Putamen (tissue), 1 donor: ENCODE measurements at places on chromosomes 5 and 9.

DNA sequence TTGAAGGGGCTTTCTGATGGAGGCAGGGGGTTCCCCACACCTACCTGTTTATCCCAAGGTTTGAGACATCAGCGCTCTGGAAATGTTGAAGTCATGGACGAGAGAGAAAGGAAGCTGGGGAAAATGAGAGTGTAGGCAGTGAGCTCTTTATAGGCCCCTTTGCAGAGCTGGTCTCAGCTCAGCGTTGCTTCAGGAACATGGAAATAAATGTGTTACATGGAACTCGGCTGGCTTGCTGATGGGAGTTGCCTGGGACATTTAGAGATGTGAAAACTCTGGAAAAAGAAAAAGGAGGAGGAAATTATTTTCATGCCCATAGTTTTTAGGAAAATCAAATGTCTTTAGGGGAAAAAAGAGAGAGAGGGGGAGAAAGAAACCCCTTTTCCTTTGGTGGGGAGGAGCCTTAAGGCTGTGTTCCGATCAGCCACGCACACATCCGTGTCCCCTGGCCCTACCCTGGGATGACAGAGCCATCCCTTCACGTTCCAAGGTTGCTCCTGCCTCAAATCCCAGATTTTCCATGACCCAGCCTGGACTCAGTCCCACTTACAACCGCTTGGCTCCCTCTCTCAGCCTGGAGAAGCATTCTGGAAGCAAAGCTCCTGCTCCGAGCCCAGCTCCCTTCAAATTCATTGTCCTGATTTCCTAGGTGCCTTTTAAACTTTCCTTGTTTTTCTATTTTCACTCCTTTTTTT lies 78.3 kb downstream of the COL27A1 start:
- DNase-seq: no peak

DNA sequence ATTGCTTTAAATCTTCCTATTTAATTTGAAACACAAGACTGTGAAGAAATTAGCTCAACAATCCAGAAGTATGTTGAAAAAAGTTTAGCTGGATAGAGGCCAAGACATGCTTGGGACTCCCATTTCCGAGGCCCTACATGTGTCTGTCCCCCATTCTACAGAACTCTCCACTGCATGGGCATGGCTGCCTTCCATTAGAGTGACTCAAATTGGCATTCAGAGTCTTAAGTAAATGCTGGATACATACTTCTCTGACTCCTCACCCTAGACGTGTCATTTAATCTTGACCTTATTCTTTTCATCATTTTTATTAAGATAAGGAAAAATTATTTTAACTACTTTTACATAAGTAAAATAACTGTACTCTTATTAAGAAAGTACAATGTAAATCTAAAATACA lies 530.4 kb upstream of the CDH9 start:
- DNase-seq: no peak

DNA sequence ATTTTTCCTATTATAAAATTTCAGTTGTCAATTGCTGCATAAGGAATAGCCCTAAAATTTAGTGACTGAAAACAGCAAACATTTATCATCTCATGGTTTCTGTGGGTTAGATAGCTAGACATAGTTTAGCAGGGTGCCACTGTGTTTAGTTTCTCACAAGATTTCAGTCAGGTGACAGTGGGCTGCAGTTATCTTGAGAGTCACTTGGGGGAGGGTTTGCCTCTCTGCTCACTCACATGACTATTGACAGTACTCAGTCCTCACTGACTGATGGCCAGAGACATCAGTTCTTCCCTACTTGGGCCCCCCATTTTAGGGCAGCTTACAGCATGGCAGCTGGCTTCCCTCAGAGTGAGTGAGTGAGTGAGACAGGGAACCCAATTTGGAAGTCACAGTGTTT lies 42.0 kb downstream of the PBX3 start:
- no peak for DNase-seq

- no peak for DNase-seq
These were observed 9.3 kb upstream of the EDIL3 start for GRCh38 chr5:84393969-84394368.

DNA sequence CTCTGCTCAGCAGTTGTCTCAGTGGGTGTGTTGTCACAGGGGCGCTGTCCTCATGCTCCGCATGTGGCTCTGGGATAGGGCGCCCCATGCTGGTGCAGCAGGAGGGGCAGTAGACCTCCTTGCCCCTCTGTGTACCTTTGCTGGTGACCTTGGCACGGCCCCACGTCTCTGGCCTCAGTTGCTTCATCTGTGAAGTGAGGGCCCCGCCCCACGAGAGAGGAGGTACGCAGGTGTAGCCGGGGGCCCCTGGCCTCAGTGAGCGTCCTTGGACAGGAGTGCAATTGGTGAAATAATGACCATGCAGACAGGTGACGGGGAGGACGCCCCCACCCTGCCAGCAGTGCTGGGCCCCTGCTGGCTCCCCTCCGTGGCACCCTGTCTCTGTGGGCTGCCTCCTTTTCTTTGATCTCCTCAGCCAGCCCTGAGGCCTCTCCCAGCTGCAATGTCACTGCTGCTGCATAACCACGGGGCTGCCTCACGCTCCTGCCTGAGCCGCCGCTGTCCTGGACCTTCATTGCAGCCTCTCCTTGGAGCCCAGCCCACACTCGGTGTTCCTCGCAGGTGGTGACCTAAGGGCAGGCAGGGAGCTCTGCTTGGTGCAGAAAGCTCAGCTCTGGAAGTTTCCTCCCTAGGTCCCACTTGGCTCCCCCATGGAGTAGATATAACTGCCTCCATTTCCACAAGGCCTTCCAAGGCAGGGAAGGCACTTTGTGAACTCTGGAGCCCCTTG lies 57.3 kb downstream of the PHF2 start:
- no peak for DNase-seq

DNA sequence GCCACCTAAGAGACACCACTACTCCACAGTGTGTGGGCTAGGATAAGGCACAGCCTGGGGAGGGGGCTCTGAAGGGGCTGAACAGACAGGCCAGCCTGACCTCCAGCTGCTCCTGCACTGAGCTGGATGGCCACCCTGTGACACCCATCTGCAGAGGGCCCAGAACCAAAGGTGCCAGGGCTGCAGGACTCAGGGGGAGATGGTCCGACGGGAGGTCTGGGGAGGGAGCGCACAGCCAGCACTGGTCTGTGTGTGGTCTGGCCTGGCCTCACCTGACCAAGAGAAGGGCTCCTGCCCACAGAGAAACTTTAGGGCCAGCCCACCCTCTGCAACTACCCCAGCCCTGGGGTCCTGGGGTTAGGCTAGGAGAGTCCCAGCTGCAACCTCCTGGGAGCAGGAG lies 789 bp downstream of the LTC4S start:
- DNase-seq: no peak

DNA sequence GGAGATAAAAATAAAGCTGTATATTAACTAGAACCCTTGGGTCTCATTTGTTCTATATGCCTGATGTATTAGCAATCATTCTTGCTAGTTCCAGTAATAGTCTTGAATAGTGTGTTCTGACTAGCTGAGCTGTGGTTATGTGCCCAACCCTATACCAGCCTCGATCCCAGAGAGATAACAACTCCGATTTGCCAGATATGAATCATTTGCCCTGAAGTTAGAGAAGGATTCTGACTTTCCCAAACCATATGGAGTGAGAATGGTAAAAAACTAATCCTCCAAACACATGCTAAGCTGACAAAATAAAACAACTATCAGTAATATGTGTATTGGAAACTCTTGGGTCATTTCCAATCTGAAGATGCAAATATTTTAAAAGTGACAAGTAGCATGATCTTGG lies 64.8 kb downstream of the ALDH1A1 start:
- no peak for DNase-seq

DNA sequence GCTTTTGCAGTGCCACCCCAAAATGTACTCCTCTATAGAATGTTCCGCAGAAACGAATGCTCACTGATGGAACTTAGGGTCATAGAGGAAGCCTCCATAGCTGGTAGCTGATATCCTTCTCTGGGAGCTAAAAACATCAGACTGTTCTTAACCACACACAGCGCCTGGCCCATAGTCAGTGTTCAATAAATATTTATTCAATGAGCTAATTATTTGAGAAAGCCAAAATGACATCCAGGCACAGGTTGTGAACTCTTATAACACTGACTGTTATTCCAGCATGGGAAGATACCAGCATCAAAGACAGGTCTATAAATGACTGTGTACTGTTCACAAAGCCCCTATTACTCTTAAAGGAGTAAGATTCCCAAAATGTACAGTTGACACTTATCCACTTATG lies 12.9 kb downstream of the GDF9 start:
- no peak for DNase-seq

GRCh38 chr5:180603076-180603594 lies 11.8 kb upstream of the SCGB3A1 start:
- DNase-seq: no peak

- no peak for DNase-seq
These were observed 48.8 kb downstream of the BARX1 start for GRCh38 chr9:93906195-93906880.

DNA sequence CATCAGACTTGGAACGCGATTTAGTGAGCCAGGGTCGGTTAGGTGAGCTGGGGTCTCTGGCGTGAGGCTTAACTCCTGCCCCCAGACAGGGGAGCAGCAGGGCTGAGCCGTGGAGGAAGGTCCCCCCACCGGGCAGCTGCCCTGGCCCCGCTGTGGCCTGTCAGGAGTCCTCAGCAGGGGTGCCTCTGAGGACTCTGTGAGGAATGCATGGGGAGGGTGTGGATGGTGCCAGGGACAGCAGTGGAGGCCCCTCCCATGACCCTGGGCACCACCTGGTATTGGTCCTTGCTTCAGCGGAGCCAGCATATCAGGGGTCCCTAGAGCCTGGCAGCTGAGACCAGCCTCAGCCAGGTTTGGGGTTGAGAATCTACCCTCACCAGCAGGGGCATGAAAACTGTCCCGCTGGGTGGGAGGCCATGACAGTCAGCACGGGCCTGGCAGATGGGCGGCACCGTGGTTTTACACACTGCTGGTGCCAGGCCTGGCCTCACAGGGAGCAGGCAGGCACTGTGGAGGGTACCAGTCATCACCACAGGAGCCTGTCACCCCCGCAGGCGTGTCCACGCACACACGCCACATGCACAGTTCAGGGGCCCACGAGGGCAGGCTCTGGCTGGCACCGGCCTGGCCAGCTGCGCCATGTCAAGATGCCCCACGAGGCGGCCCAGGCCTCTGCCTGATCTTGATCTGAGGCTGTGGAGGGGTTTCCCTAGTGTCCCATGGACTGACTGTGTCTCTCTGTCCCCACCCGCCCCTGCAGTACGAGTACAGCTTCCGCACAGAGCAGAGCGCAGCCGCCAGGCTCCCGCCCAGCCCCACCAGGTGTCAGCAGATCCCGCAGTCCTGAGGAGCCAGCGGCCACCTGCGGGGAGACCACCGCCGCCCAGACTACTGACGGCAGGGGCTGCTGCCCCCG lies 111.1 kb upstream of the LMX1B start:
- no peak for DNase-seq

GRCh38 chr5:77086368-77086688 lies 757 bp downstream of the ZBED3 start:
- DNase-seq: no peak

GRCh38 chr9:116687754-116688135 lies 640 bp downstream of the TRIM32 start:
- DNase-seq: no peak

- DNase-seq: no peak
These were observed 91.7 kb downstream of the NRG2 start for GRCh38 chr5:139951296-139951924.

GRCh38 chr5:109496112-109496511 lies 86.3 kb upstream of the PJA2 start:
- DNase-seq: peak; percentile 13

DNA sequence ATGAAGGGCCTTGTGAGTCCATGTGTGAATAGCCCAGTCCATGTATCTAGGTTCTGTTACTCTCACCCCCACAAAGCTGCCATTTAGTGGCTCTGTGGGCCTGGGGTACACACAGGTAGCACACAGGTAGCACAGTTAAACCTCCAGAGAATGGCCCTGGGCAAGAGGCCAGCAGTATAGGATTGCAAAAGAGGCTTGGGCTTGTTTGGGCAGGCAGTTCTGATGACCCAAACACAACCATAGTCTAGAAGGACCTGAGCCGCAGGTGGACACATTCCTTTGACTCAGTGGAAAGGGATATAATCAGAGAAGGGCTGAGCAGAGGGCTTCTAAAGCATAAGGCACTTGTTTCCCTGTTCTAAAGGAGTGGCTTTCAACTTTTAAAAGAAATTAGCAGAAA lies 326.8 kb upstream of the SGCD start:
- DNase-seq: no peak

DNA sequence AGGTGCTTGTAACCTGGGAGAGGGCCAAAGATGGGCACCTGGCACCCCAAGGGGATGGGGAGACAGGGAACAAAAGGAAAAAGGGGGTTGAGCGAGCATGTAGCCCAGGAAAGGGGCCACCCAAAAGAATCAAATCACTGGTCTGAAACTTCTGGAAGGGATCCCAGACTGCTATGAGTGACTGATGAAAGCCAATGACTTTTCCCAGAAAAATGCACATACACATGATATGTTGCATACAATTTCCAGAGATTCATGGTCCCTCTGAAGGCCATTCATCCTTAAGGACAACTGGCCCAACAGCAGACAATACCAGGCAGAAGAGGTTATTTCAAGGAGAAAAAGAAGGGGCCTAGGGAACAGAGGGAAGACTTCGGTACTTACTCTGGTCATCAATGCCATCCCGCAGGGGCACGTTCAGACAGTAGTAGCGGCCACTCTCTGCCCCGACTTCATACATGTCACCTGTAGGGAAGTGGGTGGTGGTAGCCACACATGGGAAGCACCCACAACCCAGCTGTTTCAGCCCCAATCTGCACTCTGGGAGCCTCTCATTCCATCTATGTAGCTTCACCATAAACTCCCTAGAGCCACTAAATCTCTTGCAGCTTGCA lies 8.4 kb downstream of the HDAC3 start:
- DNase-seq: no peak

GRCh38 chr5:100595152-100595811 lies 60.1 kb downstream of the FAM174A start:
- DNase-seq: peak; percentile 1

GRCh38 chr9:96116275-96117064 lies 185.5 kb downstream of the HSD17B3 start:
- peak; percentile 99 for DNase-seq

DNA sequence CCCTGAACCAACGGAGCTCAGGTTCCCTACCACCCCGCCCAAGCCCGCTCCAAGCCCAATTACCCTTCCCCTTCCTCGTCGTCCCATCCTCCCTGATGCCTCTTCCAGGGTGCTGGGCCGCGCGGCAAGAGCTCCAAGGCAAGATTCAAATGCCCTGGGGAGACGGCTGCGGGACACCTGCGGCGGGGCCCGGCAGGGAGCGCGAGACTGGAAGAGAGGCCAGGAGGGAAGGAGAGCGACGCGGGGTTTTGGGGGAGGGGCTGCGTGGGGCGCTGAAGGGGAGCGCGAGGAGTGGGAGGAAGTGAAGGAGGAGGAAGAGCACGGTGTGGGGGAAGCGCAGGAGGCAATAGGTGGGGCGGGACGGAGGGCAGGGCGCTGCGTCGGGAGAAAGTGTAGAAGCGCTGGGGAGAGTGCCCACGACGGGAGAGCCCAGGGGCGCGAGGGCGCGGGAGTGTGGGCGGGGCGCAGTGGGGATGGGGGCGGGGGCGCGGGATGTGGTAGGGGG lies 975 bp upstream of the NXNL2 start:
- DNase-seq: no peak

DNA sequence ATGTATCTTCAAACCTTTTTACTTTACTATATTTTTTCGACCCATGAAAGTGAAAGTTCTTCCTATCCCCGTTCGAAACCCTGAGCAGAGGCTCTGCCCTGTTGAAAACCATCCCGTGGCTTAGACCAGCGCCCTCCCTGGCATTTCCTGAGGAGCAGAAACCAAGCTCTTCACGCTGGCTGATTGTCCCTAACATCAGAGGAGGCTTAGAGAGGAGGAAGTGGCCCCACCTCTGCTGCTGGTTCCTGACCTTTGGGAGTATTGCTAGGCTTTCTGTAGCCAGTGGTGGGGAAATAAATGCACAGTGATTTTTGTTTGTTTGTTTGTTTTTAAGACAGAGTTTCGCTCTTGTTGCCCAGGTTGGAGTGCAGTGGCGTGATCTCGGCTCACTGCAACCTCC lies 4.2 kb upstream of the PTGES start:
- DNase-seq: no peak
